Activated CD4-positive, CD25-positive, alpha-beta regulatory T cell treated with anti-CD3 and anti-CD28 coated beads, Interleukin-2, amount 50 U/mL, for 16 hours (primary cell): ENCODE measurements at places on chromosomes 3 and 15.

GRCh38 chr15:26620528-26621458 is 152.1 kb downstream of the GABRB3 start:
- no peak for DNase-seq

- no peak for DNase-seq
Observed at GRCh38 chr3:185685231-185686035, 99.3 kb downstream of the SENP2 start.

- DNase-seq, result no peak
Observed at GRCh38 chr3:116905794-116906193, 196.2 kb downstream of the TUSC7 start.

DNA sequence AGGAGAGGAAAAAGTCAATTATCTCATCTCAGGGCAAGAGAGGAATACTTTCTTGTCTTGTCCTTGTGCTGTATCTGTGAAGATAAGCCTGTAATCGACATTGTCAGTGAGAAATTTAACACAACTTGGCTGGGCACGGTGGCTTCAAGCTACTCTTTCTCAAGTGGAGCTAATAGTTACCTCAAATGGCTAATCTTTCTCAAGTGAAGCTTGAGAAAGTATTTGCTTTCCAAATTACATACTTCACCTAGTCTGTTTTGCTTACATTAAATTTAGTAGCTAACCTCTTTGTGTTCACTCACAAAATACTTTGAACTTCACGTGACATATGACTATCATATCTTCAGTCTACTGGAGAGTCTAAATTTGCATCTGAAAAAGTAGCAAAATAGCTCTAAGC is 48.3 kb upstream of the B3GALNT1 start:
- no peak for DNase-seq

DNA sequence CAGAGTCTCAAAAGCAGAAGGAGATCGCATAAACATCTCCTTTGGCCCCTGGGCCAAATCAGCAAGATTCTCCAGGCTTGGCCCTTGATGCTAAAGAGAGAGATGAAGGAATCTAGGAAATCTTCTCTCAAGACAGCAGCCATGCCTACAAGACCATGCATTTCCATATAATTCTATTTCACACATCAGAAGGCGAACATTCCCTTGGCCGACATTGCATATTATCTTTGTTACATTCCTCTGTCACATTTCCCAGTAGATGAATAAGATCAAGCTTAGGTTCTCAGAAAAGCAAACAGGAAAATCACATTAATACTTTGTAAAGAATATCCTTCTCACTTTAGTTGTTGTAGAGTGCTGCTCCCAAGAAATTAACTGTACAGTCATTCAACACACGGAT is 21.3 kb downstream of the GASK1A start:
- no peak for DNase-seq

GRCh38 chr3:42712688-42713372 is 10.2 kb upstream of the HHATL start:
- no peak for DNase-seq

DNA sequence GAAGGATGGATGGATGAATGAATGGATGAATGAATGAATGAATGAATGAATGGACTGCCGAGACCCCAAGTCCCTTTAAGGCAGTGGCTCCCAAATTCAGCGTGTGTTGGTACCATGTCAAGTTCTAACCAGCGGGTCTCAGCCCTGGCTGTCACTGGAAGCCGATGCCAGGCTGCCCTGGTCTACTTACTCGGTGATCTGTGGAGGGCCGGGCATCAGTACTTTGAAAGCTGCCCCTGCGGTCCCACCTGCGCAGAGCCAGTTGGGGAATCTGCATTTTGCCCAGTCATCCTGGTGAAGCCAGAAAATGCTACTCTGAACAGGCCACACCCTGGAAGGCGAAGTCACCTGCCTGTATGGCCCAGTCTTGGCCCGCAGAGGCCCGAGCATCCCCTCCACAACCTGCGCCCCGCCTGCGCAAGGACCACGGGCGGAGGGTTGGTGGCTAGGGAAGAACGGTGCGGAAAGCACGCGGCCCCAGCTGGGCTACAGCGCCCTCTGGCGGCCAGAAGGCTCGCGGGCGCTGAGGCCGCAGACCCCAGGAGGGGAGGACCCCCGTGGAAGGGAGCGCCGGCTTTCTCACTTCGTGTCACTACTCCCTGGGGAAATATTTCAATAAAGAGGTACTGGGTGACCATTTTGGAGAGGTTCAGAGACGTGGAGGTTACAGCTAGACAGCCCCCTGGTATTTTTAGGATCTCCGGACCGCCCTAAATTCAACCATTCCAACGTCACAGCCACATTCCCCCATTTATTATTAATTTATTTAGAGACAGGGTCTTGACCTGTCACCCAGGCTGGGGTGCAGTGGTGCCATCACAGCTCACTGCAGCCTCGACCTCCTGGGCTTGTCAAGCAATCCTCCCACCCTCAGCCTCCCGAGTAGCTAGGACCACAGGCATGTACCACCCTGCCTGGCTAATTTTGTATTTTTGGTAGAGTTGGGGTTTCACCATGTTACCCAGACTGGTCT is 34.9 kb downstream of the PRKCD start:
- peak; percentile 23 for DNase-seq

- no peak for DNase-seq
Observed at GRCh38 chr3:138914870-138915502, 32.0 kb downstream of the FOXL2 start.

- no peak for DNase-seq
Observed at GRCh38 chr15:73426323-73426994, 16.5 kb upstream of the REC114 start.

DNA sequence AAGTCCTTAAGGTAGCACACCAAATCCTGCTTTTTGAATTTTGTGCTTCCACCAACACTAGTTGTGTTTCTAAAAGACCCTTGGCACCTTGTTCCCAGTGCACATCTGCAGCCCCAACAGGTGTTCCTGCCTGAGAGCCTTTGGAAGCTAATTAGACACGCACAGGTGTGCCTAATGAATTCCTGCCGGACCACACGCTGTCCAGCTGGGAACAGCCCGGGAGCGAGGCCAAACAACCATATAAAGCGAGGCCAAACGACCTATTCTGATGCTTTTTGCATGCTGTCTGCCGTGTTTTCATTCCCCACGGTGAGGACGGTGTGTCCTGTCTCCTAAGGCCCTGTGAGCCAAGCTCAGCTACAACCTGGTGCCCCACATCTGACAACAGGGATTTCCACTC is 99.5 kb downstream of the ATG7 start:
- DNase-seq, result no peak

GRCh38 chr3:52495777-52496602 is 852 bp downstream of the STAB1 start:
- no peak for DNase-seq

DNA sequence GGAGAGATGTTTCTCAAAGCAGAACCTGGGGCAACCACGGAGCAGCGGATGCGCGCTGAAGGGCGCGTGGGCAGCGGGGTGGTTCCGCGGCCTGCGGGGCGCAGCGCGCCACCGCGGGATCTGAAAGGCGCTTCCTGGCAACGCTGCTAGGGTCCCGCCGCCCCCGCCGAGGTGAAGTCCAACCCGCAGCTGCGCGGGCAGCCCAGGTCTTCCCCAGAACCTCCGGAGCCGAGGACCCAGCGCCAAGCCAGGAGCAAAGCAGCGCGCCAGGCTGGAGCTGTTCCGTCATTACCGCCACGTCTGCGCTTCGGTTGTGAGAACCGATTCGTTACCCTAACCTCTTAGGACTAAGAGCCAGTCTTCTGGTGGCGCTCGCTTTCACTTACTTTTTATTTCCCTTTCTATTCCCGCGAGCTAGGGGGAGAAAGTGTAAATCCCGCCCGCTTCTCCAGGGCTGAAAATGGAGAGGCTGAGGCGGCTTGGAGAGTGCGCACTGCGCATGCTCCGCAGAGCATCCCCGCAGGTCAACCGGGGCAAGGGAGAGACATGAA is 3.2 kb upstream of the GABRG3 start:
- DNase-seq, result no peak

DNA sequence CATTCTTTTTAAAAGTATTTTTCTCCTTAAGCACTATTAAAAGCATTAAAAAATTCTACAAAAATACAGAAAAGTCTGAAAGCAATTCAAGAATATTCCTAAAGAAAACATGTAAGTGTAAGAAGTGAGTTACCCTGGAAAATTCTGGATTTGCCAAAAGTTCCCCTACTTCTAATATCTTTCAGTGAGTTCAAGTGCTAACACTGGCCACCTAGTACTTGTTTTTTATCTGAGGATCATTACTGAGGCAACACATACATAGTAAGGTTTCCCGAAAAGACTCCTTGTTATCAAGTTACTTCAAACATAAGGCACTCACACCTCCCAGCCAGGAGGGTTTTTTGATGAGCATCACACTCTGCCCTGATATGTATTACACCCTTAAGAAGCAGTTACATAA is 158.4 kb downstream of the TIGIT start:
- DNase-seq, result no peak

GRCh38 chr3:144923046-144923775 is 951.6 kb downstream of the DIPK2A start:
- DNase-seq, result no peak

- no peak for DNase-seq
Observed at GRCh38 chr15:70140543-70141375, 43.0 kb upstream of the TLE3 start.
